ENCODE measurements at places on chromosomes 13 and 19.

DNA sequence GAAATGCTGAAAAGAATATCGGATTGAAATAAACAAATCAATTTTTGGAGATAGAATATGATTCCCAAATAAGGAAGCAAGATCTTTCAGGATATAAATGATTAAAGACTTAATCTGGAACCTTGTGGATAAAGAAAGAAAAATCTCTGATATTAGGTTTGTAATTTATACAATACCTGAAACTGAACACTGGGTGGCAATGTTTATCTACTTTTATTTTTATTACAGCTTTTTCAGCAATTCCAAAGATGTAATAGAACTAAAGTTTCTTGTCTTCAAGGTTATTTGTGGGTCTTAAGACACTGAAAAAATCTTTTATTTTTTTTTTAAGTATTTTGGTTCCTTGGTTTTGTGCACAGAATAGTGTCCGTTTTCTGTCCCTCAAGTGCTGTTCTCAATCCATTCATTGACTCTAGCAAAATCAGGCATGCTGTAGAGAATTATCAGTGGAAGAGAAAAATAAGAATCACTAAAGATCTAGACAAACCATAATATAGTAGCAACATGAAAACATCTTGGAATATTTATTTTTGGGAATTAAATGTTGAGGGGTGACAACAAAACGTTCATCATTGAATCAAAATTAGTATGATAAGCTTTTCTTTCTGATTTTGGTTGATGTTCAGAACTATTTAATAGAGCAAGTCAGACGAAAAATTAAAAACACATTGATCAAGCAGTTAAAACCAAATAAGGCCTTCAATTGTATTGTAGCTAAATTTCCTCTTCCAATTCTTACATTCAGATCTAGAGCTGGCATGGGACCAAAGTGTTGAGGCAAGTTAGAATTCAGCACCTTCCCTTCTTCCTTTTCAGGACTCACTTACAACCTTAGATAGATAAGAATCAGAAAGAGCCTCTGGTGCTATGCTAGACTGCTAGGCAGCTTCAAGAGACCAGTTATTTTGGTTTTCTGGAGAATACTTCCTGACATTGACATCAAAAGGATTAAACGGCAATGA lies 704.4 kb upstream of the PCDH20 start:
- no peak for DNase-seq

DNA sequence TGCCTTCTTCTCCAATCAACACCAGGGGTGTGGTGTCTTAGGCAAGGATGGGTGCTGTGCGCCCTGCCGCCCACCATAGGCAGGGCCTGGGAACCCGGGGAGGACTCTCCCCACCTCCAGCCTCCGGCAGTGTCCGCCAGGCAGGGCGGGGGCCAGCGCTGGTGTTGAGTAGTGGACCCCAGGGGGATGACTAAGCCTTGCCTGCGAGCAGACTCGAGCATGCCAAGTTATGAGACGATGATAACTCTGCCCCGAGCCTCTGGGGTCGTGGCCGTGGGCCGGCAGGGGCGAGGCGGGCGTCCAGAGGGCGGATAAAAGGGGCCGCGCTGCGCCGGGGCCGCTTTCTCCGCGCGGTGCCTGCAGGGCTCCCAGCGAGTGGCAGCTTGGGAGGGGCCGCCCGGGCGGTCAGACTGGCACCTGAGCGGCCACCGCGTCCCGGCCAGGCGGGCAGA lies at the start of gene MEDAG:
TSS of gene MEDAG (plus strand) at position 340 of the 452 bp plus-strand sequence. CDS start 245 bp downstream, outside the sequence.
- no peak for DNase-seq

- no peak for DNase-seq
These were observed 3.2 kb upstream of the IFNL4 start for GRCh38 chr19:39251846-39252245.

GRCh38 chr13:29711776-29712175 lies 116.3 kb upstream of the SLC7A1 start:
- DNase-seq = no peak

- no peak for DNase-seq
These were observed 1.2 kb upstream of the DCT start for GRCh38 chr13:94480672-94481145.

- no peak for DNase-seq
These were observed 935 bp downstream of the ARID3A start for GRCh38 chr19:926589-927350.

GRCh38 chr13:30690282-30691188 lies 44.8 kb upstream of the ALOX5AP start:
- DNase-seq = no peak

DNA sequence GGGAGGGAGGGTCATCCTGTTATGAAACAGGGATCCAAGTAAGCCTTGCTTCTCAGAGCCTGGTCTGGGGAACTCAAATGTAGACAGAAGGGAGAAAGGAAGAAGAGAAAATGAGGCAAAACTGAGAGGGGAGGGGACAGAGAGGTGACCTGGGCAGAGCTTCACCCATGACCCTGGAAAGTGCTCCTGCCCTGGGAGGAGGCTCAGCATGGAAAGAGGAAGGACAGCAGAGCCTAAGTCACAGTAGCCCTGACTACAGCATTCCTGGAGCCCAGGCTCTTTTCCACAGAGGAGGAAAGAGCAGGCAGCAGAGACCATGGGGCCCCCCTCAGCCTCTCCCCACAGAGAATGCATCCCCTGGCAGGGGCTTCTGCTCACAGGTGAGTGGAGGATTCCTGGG lies at the start of gene CEACAM3:
TSS of gene CEACAM3 (plus strand) at position 226 of the 400 bp plus-strand sequence. CDS start at position 317, 91 bp downstream.
- no peak for DNase-seq
